Foreskin keratinocyte (primary cell): ENCODE measurements at places on chromosomes 1 and 21. TPM values are rescaled to one million over a fixed set of nuclear protein-coding genes. Genes with fewer than 3 reads are reported as not detected.

The ZNF683 gene
- polyA plus RNA-seq = not detected in 2 replicates

The ITLN2 gene
- not detected in 2 replicates for polyA plus RNA-seq

The KRTAP13-2 gene
- polyA plus RNA-seq = not detected in 2 replicates

The HNRNPU gene
- 190 and 234 TPM in 2 replicates for polyA plus RNA-seq

The RTCA gene
- polyA plus RNA-seq = 32.8 and 33.9 TPM in 2 replicates

The TNFRSF9 gene
- polyA plus RNA-seq = 0.01 TPM in 1 of 2 replicates, not detected in the other

The OLIG2 gene
- not detected in 2 replicates for polyA plus RNA-seq

The LHX8 gene
- not detected in 2 replicates for polyA plus RNA-seq

The ANKRD65 gene
- 14.6 and 16.6 TPM in 2 replicates for polyA plus RNA-seq

The UBASH3A gene
- not detected in 2 replicates for polyA plus RNA-seq

The ZBTB8A gene
- 2.3 TPM in 2 replicates for polyA plus RNA-seq

The HOOK1 gene
- polyA plus RNA-seq = 1.3 and 1.9 TPM in 2 replicates

The FOXD3 gene
- polyA plus RNA-seq = not detected in 2 replicates

The CYP4A11 gene
- polyA plus RNA-seq = not detected in 2 replicates

The SLC30A1 gene
- polyA plus RNA-seq = 6.0 and 6.2 TPM in 2 replicates

The CNTN2 gene
- not detected in 2 replicates for polyA plus RNA-seq

The NUP210L gene
- polyA plus RNA-seq = not detected in 2 replicates

The RIPK4 gene
- polyA plus RNA-seq = 18.9 and 23.8 TPM in 2 replicates

The LIPI gene
- polyA plus RNA-seq = not detected in 2 replicates

The OTUD3 gene
- 1.7 and 1.8 TPM in 2 replicates for polyA plus RNA-seq

The MYBPH gene
- polyA plus RNA-seq = not detected in 2 replicates

The CA14 gene
- polyA plus RNA-seq = 0.66 and 0.72 TPM in 2 replicates

The PEX19 gene
- polyA plus RNA-seq = 17.1 and 23.5 TPM in 2 replicates

The MYCL gene
- polyA plus RNA-seq = 3.3 TPM in 2 replicates
